ENCODE measurements at places on chromosomes 2 and 18. TPM values are rescaled to one million over a fixed set of nuclear protein-coding genes. Genes with fewer than 3 reads are reported as not detected.

CFAP53 gene
- total RNA-seq, result 0.16 TPM

EPC2 gene
- 19.4 TPM for total RNA-seq

- DNase-seq, result no peak
These were observed 265.5 kb downstream of the TGIF1 start for GRCh38 chr18:3715231-3716080.

DNA sequence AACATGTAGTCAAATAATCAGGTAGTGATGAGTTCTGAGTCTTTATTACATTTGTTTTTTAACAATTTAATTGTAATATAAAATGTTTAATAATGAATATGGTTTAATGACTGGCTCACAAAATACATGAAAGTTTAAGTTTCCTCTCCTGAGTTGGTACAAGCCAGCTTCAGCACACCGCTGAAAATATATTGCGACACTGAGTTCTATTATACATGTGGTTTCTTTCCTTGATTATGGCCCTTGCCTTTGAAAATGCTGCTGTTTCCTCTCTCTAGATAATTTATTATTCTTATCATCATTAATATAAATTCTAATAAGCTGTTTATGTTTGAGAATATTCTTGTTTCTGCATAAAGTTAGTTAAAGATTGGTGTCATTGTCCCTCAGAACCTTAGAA, 249.3 kb downstream of the PARD3B start:
- DNase-seq, result no peak
